ENCODE measurements at places on chromosomes 13 and 19.
A peak's percentile ranks its signal among the peaks of the same experiment; 100 is the strongest.

- no peak for DNase-seq
Measured at GRCh38 chr19:14906711-14907110, 20.8 kb upstream of the OR7A17 start.

- no peak for DNase-seq
Measured at GRCh38 chr13:110702591-110703526, 3.1 kb downstream of the CARS2 start.

- no peak for DNase-seq
Measured at GRCh38 chr13:59790626-59791025, 373.1 kb downstream of the DIAPH3 start.

DNA sequence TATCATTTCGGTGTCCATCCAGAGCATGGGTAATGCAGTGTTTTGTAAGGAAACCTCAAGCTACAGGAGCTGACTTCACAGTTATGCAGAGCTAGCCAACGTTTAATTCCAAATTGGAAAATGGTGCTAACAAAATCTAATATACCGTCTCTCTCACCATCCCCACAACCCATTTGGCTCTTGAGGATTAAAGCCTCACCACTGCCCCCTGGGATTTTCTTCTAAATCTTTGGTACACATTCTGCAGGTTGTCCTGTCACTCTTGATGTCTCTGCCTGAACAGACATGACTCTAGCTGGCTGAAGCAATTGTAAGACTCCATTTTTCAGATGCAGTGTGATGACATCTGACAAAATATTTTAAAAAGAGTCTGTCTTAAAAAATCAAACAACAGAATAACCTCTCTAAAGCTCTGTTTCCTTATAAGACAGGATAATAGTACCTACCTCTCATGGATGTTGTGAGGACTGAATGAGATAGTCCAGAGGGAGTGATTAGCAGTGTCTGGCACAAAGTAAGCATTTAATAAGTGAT, 451.8 kb downstream of the SUCLA2 start:
- DNase-seq: no peak

DNA sequence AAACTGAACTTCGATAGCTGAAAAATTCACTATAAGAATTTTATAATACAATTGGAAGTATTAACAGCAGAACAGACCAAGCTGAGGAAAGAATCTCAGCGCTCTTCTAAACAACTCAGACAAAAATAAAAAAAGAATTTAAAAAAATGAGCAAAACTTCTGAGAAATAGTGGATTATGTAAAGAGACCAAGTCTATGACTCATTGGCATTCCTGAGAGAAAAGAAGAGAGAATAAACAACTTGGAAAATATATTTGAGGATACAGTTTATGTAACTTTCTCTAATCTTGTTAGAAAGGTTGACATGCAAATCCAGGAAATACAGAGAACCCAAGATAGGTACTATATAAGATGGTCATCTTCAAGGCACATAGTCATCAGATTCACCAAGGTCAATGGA, 25.4 kb downstream of the SLC25A15 start:
- DNase-seq: no peak

GRCh38 chr13:51035978-51036377, 75.1 kb downstream of the C13orf42 start:
- no peak for DNase-seq

- no peak for DNase-seq
Measured at GRCh38 chr19:2804156-2805004, 15.3 kb upstream of the ZNF554 start.

- DNase-seq: no peak
Measured at GRCh38 chr13:52744842-52745375, 5.3 kb upstream of the CNMD start.

GRCh38 chr19:28595722-28596480, 617.0 kb downstream of the UQCRFS1 start:
- no peak for DNase-seq

- DNase-seq: no peak
Measured at GRCh38 chr13:90395846-90396245, 951.6 kb upstream of the MIR17HG start.

DNA sequence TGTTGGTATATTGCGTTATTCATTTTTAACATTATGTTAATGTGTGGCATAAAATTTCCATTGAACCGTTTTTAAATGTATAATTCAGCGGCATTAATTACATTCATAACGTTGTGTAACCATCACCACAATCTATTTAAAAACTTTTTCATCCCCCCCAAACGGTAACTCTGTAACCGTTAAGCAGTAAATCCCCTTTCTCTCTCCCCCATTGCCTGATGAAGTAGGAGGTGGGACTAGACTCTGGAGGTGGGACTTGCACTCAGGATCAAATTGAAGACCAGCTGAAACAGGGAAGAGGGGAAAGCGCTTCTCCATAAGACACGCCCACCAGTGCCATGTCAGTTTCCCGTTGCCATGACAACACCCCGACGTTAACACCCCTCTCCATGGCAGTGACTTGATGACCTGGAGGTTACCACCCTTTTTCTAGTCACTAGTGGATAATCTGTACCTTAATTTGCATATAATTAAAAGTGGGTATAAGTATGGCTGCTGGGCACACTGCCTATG, 16.8 kb downstream of the CLEC11A start:
- DNase-seq: no peak

GRCh38 chr13:111204438-111205177, 89.5 kb downstream of the ARHGEF7 start:
- peak; percentile 68 for DNase-seq

- no peak for DNase-seq
Measured at GRCh38 chr19:1423436-1424191, 14.6 kb upstream of the RPS15 start.

DNA sequence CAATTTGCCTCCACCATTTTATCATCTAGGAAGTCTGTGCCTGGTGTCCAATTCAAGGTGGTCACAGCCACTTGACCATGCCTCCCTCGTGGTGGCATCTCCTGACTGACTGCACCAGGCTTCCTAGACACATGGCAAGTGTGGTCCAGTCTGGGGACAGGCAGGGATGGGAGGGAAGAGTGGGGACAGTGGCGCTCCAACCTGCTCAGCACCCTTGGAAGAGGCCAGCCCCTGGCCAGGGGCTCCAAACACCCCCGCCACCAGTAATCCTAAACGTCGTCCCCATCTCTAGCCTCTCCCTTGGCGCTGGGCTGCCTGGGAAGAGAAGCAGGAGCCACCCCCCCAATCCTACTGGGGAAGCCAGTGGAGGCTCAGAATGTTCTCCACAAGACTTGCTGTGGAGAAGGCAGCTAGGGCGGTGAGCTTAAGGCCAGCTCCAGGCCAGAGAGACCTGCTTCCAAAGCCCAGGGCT, 2.7 kb downstream of the RPL36 start:
- DNase-seq: no peak

DNA sequence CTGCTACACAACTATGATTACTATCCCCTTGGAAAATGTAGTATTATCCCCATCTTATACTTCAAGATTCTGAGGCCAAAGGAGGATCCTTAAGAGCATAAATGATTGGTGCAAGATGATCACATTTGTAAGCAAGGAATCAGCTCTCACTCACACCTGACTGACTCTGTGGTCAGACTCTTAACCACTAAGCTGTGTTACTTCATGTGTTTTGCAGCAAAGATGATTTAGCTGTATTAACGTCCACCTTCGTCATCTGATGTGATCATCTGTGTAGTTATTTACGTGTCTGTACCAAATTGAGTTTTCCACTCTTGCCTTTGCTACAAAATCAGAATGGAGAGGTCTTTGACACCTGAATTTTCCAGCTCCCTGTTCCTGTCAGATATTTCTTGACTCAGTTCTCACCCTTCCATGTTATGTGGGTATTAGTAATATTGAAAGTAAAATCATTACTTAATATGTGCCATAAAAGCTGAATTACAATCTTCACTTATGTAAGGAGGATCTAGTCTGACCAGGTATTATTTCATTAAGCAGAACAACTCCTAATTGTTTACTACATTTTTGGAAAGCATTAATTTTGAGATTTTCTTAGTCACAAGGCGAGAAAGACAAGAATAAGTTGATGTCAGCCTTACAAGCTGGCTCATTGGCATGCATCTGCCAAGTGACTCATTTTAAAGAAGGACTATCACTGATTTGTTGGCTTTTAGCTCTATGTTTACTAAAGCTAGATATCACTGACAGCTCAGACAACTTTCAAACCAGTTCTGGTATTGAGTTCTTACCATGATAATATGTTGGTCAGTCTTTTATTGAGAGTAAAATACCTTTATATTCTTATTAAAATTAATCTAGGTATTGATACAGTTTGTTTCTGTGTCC, 1279.8 kb upstream of the PCDH9 start:
- DNase-seq: no peak

GRCh38 chr19:5880604-5881078, 10.3 kb upstream of the FUT5 start:
- peak; percentile 18 for DNase-seq

- no peak for DNase-seq
Measured at GRCh38 chr19:36099166-36099785, 11.7 kb upstream of the OVOL3 start.

DNA sequence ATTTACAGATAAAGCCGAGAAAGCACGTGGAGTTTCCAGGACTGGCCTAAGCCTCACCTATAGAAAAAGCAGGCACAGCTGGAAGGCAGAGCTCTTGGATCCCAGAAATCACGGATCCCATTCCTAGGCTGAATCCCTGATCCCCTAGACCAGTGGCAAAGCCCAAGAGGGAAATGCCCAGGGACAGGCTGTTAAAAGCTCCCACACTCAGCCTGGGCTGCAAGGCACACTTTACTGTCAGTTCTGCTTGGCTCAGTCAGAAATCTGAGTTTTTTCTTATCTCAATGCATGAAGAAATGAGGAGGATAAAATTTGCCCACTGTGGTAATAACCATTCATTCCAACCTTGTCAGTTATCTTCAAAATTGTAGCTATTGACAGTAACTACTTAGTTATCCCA, 8.0 kb upstream of the FUT2 start:
- no peak for DNase-seq

GRCh38 chr13:70042193-70042592, 65.4 kb upstream of the ATXN8OS start:
- no peak for DNase-seq

- no peak for DNase-seq
Measured at GRCh38 chr13:29193083-29193482, 372.9 kb downstream of the MTUS2 start.

- DNase-seq: no peak
Measured at GRCh38 chr19:455851-456546, 4.8 kb downstream of the SHC2 start.

DNA sequence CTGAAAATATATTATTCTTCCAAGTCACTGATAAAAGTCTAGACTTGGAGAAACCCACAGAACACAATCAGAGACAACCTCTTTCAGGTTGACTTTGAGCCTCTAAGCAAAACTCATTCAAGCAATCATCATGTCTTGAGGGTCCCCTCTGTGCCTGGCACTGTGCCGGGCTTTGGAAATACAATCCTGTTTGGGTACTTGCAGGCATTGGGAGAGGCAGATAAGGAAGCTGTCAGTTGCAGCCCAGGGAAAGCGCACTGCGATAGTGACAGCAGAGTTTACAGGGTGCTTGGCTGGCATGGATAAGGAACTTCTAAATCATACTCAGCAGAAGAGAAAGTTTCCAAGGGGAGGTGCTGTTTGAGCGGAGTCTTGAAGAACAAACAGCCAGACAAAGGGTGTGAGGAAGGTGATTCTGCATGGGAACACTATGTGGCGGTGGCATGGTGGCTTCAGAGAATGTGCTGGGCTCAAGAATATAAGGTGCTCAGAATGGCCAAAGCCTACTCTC, 9.1 kb downstream of the SERP2 start:
- no peak for DNase-seq

- no peak for DNase-seq
Measured at GRCh38 chr13:39909634-39910033, 254.2 kb downstream of the COG6 start.

DNA sequence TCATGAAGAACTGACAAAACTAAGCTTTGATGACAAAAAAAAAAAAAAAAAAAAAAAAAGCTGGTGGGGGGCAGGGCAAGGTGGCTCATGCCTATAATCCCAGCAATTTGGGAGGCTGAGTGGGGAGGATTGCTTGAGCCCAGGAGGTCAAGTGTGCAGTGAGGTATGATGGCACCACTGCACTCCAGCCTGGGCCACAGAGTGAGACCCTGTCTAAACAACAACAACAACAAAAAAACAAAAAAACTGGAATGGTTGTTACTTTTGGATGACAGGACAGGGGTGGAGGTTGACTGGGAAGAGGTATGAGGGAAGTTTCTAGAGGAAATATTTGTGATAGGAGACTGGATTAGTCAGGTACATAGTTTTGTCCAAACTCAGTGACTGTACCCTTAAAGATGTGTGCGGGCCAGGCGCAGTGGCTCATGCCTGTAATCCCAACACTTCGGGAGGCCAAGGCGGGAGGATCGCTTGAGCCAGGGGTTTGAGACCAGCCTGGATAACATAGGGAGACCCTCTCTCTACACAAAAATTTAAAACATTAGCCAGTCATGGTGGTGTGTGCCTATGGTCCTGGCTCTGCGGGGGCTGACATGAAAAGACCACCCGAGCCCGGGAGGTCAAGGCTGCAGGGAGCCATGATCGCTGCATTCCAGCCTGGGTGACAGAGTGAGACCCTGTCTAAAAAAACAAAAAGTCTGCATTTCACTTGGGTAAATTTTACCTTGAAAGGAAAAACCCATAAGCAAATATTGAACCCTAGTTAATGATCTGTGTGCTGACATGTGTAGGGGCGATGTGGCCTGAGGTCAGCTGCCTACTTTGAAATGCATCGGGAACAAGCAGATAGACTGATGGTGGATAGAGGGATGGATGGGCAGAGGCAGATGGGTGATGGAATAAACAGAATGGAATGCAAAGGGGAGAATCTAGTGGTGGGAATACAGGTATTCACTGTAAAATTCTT, 37.0 kb downstream of the CERS4 start:
- no peak for DNase-seq

DNA sequence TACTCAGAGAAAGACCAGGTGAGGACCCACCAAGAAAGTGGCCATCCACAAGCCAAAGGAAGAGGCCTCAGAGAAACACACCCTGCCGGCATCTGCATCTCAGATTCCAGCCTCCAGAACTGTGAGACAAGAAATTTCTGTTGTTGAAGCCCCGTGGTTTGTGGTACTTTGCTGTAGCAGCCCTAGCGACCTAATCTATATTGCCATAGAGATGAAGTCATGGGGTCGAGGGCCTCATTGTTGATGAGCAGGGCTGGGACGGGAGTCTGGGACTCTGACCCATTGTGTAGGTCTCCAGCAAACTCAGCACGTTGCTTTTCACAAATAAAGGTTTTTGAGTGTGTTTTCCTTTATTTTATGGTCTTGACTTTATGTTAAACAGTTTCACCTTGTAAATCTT, 174.9 kb downstream of the TNFSF13B start:
- no peak for DNase-seq

GRCh38 chr13:51006067-51006845, 96.7 kb downstream of the RNASEH2B start:
- DNase-seq: no peak

DNA sequence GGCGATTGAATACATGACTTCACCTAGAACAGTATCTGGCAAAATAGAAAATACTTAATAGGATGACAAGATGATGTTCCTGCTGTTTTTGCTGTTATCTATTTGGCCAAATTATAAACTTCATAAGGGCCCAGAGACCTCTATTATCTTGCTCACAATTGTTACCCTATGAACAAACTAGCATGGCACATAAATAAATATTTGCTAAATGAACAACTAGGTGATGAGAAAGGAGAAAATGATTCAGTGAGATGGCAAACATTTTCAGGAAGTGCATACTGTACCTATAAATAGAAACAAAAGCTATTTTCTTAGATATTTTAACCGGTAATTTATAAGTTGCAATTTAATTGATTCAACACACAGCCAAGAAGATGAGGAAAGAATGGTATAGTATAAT, 78.4 kb downstream of the FAM216B start:
- no peak for DNase-seq

GRCh38 chr19:18307271-18307681, 15.6 kb downstream of the LSM4 start:
- DNase-seq: no peak

- no peak for DNase-seq
Measured at GRCh38 chr13:28494778-28495537, at the start of gene FLT1. Gene FLT1 (minus strand): TSS chr13:28495128. CDS start chr13:28494843, 285 bp downstream.
